Activated T-helper 1 cell treated with anti-CD3 and anti-CD28 coated beads, Interleukin-2, amount 50 U/mL, for 16 hours (primary cell): ENCODE measurements at places on chromosomes 7 and 10.

DNA sequence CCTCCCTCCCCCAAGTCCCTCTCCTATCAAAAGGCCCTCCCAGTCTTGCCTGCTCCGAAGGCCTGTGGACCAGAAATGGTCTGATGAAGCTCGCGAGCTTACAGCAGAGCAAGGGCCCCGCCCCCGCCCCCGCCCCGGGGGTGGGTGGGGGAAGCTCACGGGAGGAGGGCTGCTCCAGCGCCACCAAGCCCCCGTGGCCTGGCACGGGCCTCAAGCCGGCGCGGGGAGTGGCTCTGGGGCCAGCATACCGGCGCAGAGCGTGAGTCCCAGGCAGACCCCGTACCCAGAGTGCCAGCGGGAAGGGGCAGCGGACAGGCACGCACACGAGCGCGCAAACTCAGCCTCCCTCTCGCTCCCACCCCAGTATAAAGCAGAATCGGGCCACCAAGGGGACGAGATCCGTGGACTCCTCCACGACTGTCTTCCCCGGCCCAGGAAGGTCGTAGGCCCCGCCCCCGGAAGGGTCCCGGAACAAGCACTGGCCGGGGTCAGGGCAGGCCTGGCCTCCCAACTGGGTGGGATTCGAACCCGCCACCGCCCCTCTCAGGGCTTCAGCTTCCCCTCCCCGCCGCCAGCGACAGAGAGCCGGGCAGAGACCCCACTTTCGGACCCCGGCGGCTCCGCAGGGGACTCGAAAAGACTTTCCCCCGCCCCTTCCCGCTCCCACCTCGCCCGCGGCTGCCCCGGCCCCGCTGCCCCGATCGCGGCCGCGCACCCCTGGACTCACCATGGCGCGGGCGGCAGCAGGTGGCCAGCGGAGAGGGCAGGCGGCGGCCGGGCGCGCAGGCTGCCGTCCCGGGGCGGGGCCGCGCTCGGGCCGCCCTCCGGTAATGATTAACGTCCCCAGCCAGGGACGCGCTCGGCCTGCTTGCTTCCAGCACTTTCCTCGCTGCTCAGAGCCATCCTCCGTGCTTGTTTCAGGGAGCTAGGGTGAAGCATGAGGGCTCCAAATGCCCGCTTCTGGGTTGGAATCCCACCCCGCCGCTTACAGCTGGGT, at the start of gene PCBD1:
Gene PCBD1 (minus strand): TSS at position 762 of the 997 bp plus-strand sequence. CDS start 32 bp downstream, at position 730.
- DNase-seq, result peak; percentile 41

DNA sequence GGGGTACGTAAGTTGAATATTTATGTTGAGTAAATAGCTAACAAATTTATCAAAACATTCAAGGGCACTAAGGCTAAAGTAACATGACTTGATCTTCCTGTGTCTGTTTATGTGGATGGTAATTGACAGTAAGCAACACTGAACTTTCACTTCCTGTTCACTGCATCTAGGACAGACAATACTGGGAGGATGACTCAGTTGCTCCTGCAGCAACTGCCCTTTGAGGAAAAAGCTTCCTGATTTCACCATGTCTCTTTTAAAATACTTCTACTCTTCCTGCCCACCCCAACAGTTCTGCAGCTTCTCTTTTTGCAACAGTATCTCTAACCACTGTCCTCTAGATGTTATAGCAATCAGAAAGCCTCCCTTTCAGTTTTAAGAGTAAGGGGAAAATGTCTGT, 76.6 kb upstream of the HGF start:
- DNase-seq, result no peak

GRCh38 chr7:38171623-38172391, 6.2 kb upstream of the STARD3NL start:
- DNase-seq, result no peak

DNA sequence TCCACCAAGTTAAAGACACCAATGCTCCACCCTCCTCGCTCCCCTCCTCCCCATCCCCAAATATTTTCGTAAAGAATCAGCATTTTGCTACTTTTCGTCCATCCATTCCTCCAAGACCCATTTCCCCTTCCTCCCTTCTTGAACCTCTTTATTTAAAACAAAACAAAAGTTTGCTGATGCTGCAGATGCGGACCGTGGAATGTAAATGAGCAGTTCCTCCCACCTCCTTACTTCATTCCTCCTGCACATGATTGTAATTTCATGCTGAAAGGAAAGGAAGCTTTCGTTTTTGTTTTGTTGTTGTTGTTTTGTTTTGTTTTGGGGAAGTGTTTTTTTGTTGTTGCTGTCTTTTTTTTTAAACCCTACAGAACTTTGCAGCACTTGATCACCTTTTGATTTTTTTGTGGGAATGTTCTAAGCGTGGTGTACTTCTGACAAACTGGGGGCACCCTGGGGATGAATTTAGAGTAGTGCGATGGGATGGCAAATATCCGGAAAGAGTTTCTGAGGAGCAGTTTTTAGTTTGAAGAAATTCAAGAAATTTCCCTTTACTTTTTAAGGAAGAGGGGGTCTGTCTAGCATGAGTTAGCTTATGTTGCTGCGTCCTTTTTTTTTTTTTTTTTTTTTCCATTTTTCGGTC, 177.3 kb downstream of the TCF7L2 start:
- no peak for DNase-seq

DNA sequence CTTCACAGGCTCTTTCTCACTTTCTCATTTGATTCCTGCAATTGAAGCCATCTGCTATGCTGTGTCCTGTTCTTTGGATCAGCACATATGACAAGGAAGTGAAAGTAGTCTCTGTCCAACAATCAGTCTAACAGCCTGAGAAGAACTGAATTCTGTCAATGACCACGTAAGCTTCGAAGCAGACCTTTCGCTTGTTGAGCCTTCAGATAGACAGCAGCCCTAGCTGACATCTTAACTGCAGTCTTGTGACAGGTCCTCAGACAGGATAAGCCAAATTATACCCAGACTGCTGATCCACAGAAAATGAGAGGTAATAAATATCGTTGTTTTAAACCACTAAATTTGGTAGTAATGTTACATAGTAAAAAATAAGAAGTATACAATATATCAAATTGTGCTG, 691.0 kb upstream of the LRRTM3 start:
- DNase-seq, result no peak

DNA sequence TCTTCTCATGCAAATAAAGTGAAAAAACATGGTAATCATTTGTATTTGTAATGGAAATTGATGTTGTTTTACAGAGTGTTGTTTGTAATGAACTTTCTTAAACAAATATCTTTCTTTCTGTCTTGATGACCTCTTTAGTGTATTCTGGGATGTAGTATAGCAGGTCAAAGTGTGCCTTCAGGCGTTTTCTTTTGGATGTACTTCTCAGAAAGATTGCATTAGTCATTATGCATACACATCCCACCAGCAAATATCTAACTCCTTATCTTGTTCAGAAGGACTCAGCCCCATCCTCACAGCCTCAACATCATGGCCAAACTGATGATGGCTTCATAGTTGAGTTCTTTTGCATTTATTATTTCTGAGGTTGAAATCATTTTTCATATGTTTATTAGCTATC, 124.7 kb downstream of the LRRC18 start:
- DNase-seq, result no peak

- no peak for DNase-seq
Observed at GRCh38 chr10:61837755-61838171, 63.7 kb upstream of the ARID5B start.

DNA sequence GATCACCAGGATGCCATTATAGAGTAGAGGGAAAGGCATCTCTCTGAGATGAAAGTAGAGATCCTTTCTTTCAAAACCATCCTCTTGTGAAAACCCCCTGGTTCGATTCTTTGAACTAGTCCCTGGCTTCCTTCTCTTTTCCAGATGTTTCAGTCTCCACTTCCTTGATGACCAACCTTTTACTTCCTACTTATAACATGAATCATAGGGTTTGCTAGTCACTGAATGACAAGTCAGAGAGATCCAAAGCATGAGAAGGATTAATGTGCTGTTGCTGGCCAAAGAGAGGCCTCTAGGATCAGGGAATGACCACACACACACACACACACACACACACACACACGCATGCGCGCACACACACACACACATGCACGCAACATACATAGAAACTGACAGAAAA, 161.1 kb upstream of the FRMD4A start:
- no peak for DNase-seq
